Airway epithelial cell (primary cell): ENCODE measurements at places on chromosomes 2 and 18. TPM values are rescaled to one million over a fixed set of nuclear protein-coding genes. Genes with fewer than 3 reads are reported as not detected.

ERICH2 gene
- total RNA-seq = 0.60 TPM in 1 of 2 replicates, not detected in the other

BIN1 gene
- 18.9 and 23.1 TPM in 2 replicates for total RNA-seq

DOK6 gene
- not detected in 2 replicates for total RNA-seq

SCYGR1 gene
- total RNA-seq = not detected in 2 replicates

CIB4 gene
- total RNA-seq = not detected in 2 replicates

ATIC gene
- total RNA-seq = 47.8 and 49.5 TPM in 2 replicates

SPIRE1 gene
- total RNA-seq = 16.2 and 21.4 TPM in 2 replicates

POU3F3 gene
- not detected in 2 replicates for total RNA-seq

MAP3K19 gene
- not detected in 2 replicates for total RNA-seq
